Non-pigmented ciliary epithelial cell (primary cell): ENCODE measurements at places on chromosomes 7 and 10.

GRCh38 chr7:46681865-46682503 lies 760.9 kb upstream of the IGFBP3 start:
- DNase-seq, result no peak

DNA sequence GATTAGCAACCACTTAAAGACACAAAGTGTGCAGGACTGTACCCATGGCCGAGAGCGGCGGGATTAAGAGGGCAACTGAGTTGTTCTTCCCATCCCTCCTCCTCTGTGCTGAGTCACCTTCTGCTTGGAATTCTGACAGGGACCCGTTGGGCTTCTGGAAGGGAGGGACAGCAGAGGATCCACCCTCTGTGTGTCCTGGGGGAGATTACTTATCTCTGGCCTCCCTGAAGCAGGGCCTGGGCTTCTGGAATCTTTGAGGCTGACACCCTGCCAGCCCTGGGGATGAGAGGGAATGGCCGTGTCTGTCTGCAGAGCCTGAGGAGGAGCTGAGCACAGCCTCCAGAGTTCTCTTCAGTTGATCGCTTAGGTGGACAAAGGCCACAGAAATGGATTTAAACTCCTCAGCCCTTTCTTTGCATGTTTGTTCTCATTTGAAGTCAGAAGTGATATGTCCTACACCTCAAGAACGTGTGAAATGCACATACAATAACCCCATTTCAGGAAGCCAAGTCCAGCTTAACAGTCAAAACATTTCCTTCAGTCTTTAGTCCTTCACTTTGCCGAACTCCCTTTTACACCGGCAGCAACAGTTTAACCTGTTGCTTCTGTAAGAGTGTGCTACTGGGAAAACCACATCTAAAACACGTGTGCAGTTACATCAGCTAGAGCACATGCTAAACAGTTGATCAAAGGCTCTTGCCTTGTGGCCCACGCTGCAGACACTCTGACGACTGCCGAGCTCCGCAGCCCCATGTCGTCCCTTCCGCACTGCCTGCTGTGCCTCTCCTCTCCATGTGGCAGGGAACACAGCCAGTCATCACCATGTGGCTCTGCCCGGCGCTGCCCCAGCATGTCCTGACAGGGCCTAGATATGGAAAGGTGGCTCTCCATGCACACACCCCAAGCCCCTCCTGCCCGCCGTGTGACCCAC lies 55.7 kb downstream of the IKZF1 start:
- no peak for DNase-seq

DNA sequence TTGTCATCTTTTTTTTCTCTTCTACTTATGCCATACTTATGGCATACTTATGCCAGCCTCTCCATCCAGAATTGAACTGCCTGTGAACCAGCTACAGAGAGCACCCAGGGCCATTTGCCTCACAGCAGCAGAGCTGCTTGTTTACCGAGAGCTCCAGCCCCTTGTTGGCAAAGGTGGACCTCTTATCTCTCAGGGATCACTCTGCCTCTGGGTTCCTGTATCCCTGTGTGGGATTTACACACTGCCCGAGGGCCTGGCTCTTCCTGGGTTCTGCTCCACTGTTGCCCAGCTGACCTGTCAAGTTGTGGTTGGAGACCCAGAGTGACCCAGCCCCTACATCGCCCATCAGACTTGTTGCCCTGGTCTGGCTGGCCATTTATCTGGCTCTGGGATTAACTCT lies 22.3 kb downstream of the MRPS33 start:
- no peak for DNase-seq

- no peak for DNase-seq
Observed at GRCh38 chr7:112959276-112959675, 127.4 kb downstream of the GPR85 start.

GRCh38 chr10:4443419-4443818 lies 382.6 kb upstream of the AKR1E2 start:
- DNase-seq, result no peak

DNA sequence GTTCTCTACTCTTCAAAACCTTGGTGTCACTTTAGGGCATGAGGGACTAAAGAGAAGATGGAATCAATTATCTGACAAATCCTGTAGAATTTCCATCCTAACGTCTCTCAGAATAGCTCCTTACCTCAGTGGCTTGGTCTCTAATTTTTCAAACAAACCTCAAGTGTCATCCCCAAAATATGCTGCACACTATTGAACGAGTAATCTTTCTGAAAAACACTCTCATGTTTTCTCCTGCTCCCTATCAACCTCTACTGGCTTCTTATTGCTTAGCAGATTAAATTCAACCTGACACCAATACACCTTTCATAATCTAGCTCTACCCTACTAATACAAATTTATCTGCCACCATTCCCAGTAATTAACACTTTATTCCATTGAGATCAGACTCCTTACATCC lies 8.5 kb downstream of the CNOT4 start:
- no peak for DNase-seq

DNA sequence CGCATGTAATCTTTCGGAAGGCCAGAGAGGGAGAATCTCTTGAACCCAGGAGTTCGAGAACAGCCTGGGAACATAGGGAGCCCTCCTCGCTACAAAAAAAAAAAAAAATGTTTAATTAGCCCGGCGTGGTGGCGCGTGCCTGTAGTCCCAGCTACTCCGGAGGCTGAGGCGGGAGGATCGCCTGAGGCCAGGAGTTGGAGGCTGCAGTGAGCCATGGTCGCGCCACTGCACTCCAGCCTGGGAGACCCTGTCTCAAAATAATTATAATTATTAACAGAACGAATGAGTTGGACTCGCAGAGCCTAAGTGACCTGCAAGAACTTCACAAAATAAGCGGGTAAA lies 794 bp downstream of the PCGF6 start:
- DNase-seq, result no peak

DNA sequence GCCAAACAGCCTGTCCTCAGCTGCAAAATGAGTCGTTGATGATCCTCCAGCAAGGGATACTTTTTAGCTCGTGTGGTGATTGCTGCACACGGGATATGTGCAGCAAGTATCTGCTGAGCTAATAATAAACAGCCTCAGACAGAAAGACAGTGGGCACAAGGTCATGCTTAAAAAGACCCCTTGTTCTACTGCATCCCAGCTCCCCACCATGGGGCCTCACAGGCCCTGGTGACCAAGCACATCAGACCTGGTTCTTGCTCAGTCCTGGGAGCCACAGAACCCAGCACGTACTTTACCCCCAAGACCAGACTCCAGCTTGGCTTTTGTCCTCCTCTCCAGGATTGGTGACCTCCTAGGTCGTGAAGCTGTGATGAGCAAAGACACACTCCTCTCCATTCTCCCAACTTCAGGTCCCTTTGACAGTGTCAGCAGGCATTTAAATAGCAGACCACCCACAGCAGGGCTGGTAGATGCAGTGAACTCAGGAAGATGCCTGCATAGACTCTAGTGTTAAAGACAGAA lies 50.5 kb downstream of the EGFR start:
- DNase-seq, result no peak

DNA sequence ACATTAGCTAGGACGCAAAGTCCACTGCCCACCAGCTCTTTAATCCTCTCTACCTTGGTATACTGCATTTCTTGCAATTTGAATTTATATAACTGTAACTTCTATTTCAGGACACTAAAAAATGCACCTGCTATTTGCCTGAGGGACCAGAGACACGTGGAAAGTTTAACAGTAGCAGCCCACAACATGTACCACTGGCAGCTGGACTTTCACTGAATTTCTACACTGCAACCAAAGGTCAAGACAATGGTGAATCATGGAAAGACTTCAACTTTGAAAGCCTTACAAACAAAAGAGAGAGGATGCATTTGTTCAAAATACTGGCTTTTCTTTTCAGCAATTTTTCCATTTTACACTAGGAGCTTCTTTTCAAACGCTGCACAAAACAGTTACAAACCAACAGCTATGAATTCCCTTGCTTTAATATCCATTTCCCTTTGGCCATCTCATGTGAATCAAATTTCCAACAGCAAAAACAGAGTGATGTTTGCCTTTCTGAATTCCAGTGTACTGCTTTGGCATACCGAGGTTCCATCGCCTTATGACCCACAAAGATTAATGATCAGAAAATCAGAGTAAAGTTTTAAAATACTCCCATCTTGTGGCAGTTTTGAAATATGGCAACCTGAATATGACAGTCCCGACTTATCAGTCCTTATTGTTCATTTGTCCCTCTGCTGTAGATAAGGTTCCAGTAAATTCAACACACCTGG lies 29.9 kb upstream of the HNRNPH3 start:
- peak; percentile 15 for DNase-seq

DNA sequence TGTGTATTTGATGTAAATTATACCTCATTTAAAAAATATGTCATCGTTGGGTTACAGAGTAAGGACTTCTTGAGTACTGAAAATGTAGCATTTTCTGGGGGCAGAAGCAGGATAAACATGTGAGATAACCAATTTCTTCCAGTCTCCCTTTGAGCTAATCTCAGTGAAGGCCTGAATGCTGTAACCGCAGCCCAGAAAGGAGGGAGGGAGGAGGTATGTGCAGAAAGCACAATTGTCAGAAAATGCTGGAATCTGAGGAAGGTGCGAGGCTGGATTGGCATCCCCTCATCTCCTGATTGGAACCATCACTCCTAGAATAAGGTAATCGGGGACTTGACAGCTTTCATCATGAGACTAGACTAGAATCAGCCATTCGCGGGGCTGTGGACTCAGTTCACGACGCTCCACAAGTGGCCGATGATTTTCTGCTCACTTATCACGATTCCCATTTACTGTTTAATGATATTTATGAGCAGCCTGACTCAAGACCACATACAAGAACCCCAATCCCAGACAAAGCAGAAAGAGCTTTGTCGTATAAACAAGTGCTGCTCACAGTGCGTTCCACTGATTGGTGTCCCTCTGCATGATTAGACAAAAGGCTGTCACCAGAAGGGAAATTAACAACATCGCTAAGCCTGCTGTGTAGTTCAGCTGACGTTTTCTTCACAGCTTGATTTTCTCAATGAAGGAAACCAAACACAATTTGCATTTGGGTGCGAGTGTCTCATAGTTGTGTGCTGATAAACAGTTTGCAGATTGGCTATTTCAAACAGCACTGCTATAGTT lies 93.2 kb downstream of the SVIL start:
- DNase-seq, result no peak
